ENCODE measurements at places on chromosomes 3 and 15. TPM values are rescaled to one million over a fixed set of nuclear protein-coding genes. Genes with fewer than 3 reads are reported as not detected.

Gene TAGLN3
- total RNA-seq, result not detected

Gene IQCF5
- not detected for total RNA-seq

DNA sequence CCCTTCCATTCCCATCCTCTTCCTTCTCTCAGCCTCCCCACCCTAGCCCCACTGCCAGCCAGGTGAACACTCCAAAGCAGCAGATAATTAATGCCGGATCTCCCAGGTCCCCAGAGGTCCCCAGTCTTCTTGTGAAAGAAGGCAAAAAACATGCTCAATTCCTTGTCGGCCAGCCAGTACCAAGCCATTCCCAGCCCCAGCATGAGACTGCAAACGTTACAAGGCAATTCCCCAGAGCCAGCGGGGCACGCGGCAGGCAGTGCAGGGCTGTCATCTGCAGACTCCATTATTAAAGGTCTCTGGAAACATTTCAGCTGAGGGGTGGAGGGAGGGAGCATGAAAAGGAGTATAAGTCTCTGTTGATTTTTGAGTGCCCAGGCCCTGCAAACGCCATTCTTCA, 117.8 kb downstream of the XXYLT1 start:
- DNase-seq, result no peak
- H3K27ac ChIP-seq, result no peak overlapping the region
- H3K27me3 ChIP-seq, result no peaks in the 10 kb centered on the region
- H3K36me3 ChIP-seq, result no peaks in the 10 kb centered on the region
- H3K4me3 ChIP-seq, result no peak overlapping the region

DNA sequence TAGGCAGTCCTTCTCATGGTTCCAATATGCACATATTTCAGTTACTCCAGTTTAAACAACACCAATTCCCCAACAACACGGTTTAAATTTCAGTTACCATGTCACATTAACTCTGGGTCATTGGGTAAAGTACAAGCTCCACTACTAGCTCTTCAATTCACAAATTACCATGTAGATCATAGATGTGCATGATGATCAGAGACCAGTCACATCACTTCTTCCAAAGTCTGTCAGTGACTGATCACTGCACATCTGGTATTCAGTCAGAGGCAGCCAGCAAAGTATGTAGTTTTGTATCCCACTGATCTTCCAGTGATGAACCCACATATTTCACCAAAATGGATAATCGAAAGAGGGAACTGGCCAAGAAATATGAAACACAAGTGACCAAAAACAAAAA, 978.4 kb upstream of the CFAP20DC start:
- DNase-seq, result no peak
- H3K4me1 ChIP-seq, result no peaks in the 10 kb centered on the region
- no peaks in the 10 kb centered on the region for H3K36me3 ChIP-seq
- H3K27ac ChIP-seq, result no peak overlapping the region
- no peaks in the 10 kb centered on the region for H3K27me3 ChIP-seq

- H3K27me3 ChIP-seq, result no peaks in the 10 kb centered on the region
- H3K4me1 ChIP-seq, result no peaks in the 10 kb centered on the region
- H3K36me3 ChIP-seq, result no peaks in the 10 kb centered on the region
These were observed 105.5 kb upstream of the IL12A start for GRCh38 chr3:159882790-159883779.

DNA sequence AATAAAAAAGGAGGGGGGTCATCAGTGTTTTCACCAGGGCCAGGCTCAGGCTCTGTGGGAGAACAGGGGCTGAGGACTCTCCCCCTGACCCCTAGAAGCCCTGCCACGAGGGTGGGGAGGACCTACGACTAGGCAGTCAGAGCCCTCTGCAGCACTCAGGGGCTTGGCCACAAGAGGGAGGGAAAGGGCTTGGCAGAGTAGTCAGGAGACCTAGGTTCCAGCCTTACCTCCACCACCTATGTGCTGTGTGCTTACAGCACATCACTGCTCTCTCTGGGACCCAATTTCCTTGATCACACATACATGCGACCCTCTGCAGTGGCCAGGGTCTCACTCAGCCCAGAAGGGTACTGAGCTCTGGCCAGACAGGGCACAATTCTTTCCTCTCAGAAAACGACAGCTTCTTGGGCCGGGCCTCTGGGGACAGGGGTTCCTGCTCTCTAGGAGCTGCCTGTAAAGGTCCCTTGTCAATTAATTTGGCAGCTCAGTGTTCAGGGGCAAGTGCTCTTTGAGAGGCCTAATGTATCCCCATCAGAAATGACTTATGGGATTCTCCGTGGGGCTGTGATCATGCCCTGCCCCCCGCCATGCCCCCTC, 16.4 kb upstream of the SKIC8 start:
- no peaks in the 10 kb centered on the region for H3K27me3 ChIP-seq
- H3K4me1 ChIP-seq, result no peaks in the 10 kb centered on the region
- DNase-seq, result no peak
- H3K4me3 ChIP-seq, result no peak overlapping the region
- H3K36me3 ChIP-seq, result no peaks in the 10 kb centered on the region

DNA sequence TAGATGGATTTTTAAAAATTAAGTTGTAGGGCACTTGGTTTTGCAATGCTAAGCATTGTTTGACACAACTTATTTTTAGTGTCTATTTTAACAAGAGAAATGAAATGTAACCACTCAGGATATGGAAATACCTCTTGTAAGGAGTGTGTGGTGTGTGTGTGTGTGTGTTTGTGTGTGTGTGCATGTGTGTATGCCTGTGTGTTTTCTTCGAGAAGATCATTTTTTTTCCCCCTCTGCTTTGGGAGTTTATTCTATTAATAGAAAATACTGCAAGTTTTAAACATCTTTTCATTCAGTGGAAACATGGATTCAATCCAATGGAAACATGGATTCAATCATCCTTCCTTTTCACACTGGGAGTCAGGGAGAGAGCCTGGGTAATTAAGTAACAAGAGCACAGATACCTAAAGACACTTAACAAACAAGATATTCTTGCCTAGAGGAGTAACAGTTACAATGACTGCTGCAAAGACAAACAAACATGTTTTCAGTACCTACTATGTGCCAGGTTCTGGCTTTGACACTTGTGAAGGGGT, 567.2 kb upstream of the TBL1XR1 start:
- no peak for DNase-seq
- no peaks in the 10 kb centered on the region for H3K36me3 ChIP-seq
- no peaks in the 10 kb centered on the region for H3K27me3 ChIP-seq
- H3K4me3 ChIP-seq, result no peak overlapping the region
- H3K4me1 ChIP-seq, result no peaks in the 10 kb centered on the region

DNA sequence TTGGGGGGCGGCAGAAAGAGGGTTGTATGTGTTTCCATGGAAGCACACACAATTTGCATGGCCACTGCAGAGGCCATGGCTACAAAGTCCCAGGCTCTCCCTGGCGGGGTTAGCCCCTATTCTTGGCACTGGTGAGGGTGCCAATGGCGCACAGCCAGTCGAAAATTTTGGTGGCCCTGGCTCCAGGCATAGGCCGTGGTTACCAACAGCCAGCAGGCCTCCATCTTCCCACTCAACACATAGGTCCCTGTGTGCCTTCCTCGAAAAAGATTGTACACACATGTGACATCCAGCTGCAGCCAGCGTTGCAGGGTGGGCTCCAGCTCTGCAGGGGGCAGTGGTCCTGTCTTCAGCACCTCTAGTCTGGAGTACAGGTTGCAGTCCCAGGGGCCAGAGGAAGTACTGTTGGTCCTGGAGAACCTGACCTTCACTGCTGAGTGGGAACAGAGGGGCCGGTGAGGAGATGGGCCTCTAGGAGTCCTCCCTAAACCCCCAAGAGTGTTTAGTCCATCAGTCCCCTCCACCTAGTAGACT, 7.1 kb downstream of the P4HTM start:
- H3K4me3 ChIP-seq, result no peak overlapping the region
- no peak overlapping the region for H3K27ac ChIP-seq
- DNase-seq, result no peak
- no peaks in the 10 kb centered on the region for H3K4me1 ChIP-seq
- H3K27me3 ChIP-seq, result no peaks in the 10 kb centered on the region

All from right lobe of liver (tissue), 6 donors.